ENCODE measurements at places on chromosomes 7 and 10.

- DNase-seq, result no peak
Measured at GRCh38 chr10:32189400-32190084, 133.3 kb upstream of the KIF5B start.

DNA sequence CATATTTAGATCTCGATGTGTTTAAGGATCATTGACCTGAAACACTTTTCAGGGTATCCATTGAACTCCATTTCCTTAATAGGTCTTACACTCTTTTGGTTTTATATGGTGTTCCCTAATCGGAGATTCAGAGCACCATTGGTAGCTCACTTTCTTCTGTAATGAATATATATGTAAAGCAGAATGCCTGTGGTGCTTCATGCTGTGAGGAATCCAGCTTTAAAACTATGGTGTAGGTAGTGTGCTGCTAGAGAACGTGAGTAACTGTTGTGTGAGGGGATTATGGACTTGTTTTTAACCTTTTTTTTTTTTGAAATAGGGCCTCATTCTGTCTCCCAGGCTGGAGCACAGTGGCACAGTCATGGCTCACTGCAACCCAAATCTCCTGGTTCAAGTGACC, 376.9 kb upstream of the LRGUK start:
- no peak for DNase-seq

GRCh38 chr10:47160967-47161366, 139.0 kb upstream of the GDF10 start:
- DNase-seq, result no peak

GRCh38 chr7:131600085-131600881, 43.9 kb upstream of the PODXL start:
- no peak for DNase-seq

DNA sequence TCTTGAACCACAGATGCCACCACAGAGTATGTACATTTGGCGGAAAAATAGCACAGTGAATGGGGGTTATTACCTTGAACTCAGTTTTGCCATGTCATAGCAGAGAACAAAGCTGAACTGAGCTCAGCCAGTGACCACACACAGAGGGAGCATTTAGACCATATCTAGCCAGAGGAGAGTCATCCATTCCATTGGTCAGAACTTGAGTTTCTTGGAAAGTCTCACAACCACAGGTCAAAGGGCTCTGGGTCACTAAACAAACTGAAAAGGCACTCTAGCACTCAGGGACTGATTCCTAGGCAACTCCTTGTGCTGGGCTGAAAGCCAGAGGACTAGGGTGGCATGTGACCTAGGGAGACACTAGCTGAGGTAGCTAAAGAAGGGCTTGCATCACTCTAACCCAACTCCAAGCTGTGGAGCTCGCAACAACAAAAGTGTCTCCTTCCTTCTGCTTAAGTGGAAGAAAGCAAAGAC, 239.7 kb upstream of the SEMA3D start:
- no peak for DNase-seq

GRCh38 chr10:42543840-42544372, 94.5 kb downstream of the ZNF33B start:
- DNase-seq, result no peak

- no peak for DNase-seq
Measured at GRCh38 chr10:50439187-50439586, 184.6 kb downstream of the SGMS1 start.

DNA sequence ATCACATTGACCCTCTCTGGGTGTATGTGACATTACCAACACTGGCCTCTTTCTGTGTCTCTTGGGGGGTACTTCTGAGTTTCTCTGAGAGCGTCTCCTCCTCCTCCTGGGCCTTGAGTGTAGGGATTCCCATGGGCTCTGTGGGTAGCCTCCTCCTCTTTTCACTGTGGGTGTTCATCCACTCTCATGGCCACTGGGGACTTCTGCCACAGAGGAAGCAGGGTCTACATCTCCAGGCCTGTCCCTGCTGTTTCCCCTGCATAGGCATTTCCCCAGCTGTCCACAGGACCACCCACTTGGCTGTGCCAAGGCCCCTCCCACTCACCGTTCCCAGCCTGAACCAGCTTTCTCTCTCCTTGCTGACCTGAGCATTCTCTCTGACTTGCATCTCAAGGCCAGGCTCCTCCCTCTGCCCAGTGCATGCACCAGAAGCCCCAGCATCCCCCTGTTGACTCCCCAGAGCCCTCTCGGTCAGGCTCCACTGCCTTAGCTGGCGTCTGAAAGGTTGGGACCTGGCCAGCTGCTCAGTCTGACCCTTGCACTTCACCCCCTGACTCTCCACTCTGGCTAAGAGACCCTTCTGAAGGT, 487.6 kb downstream of the GLRX3 start:
- no peak for DNase-seq

- DNase-seq, result no peak
Measured at GRCh38 chr10:54444170-54444569, 356.9 kb downstream of the PCDH15 start.

- DNase-seq, result no peak
Measured at GRCh38 chr10:60224066-60224705, 165.5 kb downstream of the ANK3 start.

DNA sequence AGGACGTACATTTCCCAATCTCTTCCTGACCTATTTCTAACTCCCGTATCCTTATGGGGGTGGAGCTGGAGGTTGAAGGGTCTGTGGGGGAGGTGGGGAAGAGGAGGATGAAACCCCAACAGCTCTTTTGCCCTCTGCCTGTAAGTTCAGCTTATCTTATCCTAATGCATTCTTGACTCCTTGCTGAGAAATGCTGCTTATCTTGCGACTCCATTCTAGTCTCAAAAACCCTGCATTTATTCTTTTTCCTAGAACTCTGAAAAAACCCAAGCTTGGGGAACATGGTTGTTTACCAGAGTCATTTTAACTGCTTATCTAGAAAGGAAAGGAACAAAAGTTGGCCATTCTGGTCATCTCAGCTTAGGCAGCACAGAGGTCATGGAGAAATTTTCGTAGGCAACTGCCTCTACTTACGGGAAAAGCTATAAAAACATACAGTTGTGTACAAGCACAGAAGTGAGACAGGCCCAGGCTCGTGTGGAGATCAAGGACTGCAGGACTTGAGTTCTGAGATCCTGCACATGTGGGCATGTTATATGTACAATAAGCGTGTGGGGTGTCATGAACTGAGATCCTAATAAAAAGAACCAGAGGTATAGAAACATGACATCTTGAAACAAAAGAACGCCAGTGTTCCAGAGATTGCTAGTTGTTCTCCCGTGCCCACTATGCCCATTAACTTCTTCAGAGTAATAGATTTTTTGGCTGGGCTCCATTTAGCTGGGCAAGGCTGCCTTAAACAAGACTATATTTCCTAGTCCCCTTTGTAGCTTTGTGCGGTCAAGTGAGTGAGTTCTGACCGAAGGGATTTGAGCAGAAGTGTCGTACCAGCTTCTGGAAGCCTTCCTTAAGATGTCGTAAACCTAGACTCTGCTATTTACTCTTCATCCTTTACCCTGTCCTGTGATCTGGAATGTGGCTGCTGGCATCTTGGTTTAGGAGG, 9.6 kb downstream of the INMT start:
- no peak for DNase-seq

GRCh38 chr10:31645786-31646185, 282.8 kb downstream of the ARHGAP12 start:
- no peak for DNase-seq

GRCh38 chr10:62194924-62195674, 73.5 kb downstream of the RTKN2 start:
- no peak for DNase-seq

- DNase-seq, result peak; percentile 61
Measured at GRCh38 chr10:110803830-110804338, 67.8 kb upstream of the PDCD4 start.

- DNase-seq, result no peak
Measured at GRCh38 chr10:103576862-103577261, 83.4 kb downstream of the NEURL1 start.

GRCh38 chr7:668958-669357, 57.5 kb upstream of the DNAAF5 start:
- no peak for DNase-seq

GRCh38 chr7:87213811-87214210, 5.7 kb downstream of the TMEM243 start:
- DNase-seq, result no peak

Measured in GM13977 (cell line).